ENCODE measurements at places on chromosomes 11 and 22.

DNA sequence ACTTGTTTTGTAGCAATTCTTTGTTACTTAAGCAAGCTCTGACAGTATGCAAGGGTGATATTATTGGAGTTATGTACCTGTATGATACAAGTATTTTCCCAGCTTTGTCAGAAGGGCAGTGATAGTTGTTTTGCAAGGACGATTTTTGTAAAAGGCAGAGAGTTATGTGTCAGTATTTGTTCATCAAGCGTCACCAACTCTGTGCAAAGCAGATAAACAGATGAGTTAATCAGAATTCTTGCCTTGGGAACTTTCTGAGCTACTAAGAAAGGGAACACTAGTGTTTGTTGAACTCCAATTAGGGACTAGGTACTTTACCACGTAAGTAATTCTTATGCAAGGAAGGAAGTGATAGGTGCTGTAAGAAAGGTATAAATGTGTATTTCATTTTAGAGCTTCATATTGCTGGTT lies 1.4 kb downstream of the USP47 start:
- no peak for DNase-seq

DNA sequence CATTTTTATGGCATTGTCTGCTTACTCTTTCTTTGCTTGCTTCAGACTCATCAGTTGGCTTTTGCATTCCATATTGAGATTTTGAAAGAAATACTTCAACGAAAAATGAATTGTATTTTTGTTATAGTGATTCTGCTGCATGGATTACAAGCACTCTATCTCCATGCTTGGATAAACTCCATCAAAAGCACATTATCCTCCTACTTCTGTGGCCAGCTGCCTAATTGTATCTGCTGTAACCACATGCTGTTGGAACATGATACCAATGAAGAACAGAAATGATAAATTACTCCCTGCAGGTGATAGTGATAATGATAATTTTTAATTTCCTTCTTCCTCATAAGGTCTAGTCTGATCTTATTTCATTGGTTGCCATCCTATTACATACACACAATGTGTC lies 100.8 kb downstream of the PRMT3 start:
- DNase-seq: peak; percentile 33

DNA sequence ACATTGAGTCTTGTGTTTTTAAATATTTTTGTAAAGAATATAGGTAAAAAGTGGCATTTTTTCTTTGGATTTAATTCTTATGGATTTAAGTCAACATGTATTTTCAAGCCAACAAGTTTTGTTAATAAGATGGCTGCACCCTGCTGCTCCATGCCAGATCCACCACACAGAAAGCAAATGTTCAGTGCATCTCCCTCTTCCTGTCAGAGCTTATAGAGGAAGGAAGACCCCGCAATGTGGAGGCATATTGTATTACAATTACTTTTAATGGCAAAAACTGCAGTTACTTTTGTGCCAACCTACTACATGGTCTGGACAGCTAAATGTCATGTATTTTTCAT lies 333 bp upstream of the CD3E start:
- DNase-seq: no peak

- no peak for DNase-seq
Observed at GRCh38 chr11:48083421-48083820, 103.1 kb downstream of the PTPRJ start.

DNA sequence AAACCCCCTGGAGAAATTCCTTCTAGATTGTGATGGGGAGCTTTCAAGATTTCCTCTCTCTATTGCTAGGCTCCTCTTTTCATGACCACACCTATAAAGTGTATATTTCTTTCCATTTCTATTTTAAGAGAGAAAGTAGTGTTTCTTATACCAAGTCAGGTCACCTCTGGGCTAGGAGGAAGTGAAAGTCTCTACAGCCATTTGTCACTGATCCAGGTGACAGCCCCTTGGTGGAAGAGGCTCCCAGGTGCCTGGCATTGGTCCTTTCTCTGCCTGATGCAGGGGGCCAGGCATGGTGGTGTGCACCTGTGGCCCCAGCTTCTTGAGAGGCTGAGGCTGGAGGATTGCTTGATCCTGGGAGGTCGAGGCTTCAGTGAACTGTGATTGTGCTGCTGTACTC lies 64.7 kb downstream of the DHCR7 start:
- DNase-seq: no peak

DNA sequence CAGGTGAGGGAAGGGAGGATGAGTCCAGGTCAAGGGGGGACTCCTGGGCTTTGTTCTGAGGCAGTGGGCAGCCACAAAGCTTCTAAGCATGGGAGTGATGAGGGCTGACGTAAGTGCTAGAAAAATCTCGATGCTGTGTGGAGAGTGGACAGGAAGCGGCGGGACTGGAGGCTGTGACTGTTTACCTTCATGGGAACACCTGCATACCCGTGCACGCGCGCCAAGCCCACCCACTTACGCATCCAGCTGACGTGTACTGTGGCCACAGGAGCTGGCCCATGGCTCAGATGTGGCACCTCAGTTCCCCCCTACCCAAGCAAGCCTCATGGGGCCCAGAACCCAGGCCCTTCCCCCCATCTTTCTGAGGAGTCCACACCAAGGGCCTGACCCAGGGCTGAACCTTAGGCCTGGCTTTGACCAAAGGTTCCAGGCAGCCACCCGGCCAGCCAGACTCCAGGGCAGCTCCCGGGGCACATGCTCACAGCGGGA lies 14.0 kb downstream of the MYRF start:
- DNase-seq: peak; percentile 32

DNA sequence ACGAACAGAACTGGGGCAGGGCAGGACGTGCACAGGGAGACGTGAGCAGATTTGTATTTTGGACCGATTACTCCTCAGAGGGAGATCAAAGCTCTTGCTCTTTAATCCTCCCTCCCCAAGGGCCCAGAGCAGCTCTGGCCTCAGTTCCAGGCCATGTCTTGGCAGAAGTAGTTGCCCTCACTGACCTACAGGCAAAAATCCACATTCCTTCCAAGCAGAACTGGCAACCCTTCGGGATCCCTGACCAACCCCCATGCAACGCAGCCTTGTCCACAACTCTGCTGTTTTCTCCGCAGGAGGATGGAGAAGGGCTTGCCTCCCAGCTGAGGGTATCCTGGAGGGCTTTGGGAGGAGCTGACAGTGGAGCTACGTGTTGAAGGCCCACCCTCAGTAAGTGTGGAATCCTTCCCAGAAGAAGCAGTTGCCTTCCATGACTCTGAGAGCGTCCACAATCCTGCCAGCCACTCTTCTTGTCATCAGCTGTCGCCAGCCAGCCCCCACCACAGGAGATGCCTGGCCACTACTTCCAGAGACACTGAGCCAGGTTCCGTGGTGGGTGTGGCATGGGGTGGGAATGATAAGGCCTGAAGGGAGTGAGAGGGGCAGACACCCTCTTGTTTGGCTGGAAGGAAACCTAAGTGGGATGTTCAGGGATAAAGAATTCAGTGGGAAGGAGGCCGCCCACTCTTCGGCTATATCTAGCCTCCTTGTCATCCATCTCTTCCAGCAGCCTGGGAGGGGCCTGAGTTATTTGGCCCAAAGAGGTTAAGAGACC lies 68.1 kb downstream of the PDE2A start:
- no peak for DNase-seq

- DNase-seq: no peak
Observed at GRCh38 chr11:61454520-61454919, 24.6 kb downstream of the SDHAF2 start.

DNA sequence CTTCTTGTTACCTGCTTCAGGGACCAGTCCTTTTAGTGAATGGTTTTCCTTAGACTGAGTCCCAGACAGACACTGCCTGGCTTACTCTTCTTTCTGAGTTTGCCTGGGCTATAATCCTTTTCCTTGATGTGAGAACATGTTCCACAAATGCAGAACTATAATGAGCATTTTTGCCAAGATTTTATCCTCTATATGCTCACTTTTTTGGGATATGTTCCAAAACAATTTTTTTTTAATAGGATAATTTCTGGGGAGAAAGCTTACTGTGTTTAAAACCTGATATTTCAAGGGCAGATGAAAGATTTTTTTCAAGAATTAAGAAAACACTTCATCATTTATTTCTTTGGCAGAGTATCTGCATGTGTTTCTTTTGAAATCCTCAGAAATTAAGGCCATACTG lies 110.0 kb upstream of the TENM4 start:
- no peak for DNase-seq
